ENCODE measurements at places on chromosomes 3 and 15. TPM values are rescaled to one million over a fixed set of nuclear protein-coding genes. Genes with fewer than 3 reads are reported as not detected.

The ACAN gene
- 0.14 TPM for total RNA-seq

The FBXL2 gene
- total RNA-seq: 1.8 TPM

The LARP6 gene
- total RNA-seq: 9.7 TPM

The EAF2 gene
- 4.1 TPM for total RNA-seq

The CLDN11 gene
- total RNA-seq: 2.2 TPM

The CPNE4 gene
- 0.67 TPM for total RNA-seq

The SLC35G2 gene
- 4.4 TPM for total RNA-seq

The KLF15 gene
- total RNA-seq: 15.2 TPM

The HIGD2B gene
- total RNA-seq: not detected

The CLDN16 gene
- 0.58 TPM for total RNA-seq

The C3orf20 gene
- 0.04 TPM for total RNA-seq

The ROPN1B gene
- not detected for total RNA-seq

The NR2E3 gene
- total RNA-seq: 0.34 TPM

The CTXN2 gene
- 0.06 TPM for total RNA-seq

The SH3GL3 gene
- 0.73 TPM for total RNA-seq

The RNF13 gene
- 31.0 TPM for total RNA-seq

The STRIT1 gene
- not detected for total RNA-seq

The XIRP1 gene
- 0.09 TPM for total RNA-seq

The GOLGA8M gene
- total RNA-seq: 1.8 TPM

The GOLGA6B gene
- total RNA-seq: not detected

The SLC2A2 gene
- 2.4 TPM for total RNA-seq

The RBP2 gene
- 4.7 TPM for total RNA-seq

The KIF23 gene
- 0.19 TPM for total RNA-seq

The CHRNA7 gene
- total RNA-seq: 9.2 TPM

The CTXND1 gene
- 0.94 TPM for total RNA-seq

The IL1RAP gene
- 7.6 TPM for total RNA-seq

The FBXO40 gene
- total RNA-seq: not detected

The RAB6B gene
- 3.9 TPM for total RNA-seq

The TEX55 gene
- not detected for total RNA-seq
